HCEC 1CT (cell line): ENCODE measurements at places on chromosomes 5 and 9.

DNA sequence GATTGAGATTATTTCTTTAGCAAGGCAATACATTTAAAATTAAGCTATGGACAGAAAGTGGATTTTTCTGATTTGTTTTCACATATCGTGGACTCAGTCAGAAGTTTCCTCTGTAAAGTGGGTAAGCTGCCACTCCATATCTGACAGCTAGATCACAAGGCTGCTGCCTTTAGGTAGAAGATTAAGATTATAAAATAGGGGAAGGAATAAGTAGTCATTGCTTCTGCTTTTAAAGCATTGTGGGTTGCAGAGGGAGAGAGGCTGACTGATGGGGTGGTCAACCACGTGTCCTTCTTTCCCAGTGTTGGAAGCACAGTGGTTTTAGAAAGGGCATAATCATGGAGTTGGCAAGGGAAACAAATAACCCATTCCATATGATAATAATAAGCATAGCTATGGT lies 74.3 kb upstream of the MOCS2 start:
- no peak for DNase-seq

GRCh38 chr5:178201221-178201926 lies 3.0 kb upstream of the HNRNPAB start:
- peak; percentile 34 for DNase-seq

DNA sequence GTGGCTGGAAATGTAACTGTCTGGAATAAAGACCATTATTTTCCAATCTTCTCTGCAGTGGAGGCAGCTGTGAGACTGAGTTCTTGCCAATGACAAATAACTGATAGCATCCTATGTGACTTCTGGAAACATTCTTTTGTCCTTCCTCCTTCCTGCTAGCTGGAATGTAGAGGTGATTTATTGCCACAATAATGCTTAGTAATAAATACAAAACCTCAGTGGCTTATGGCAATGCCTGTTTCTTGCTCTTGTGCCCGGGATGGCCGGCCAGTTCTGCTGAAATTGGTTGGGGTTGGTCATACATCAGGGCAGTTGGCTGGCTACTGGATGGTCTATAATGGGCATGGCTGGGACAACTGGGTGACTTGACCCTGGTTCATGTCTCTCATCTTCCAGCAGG lies 12.2 kb upstream of the TEX48 start:
- peak; percentile 20 for DNase-seq

- DNase-seq: no peak
Observed at GRCh38 chr5:9713356-9713755, 83.2 kb upstream of the TAS2R1 start.

DNA sequence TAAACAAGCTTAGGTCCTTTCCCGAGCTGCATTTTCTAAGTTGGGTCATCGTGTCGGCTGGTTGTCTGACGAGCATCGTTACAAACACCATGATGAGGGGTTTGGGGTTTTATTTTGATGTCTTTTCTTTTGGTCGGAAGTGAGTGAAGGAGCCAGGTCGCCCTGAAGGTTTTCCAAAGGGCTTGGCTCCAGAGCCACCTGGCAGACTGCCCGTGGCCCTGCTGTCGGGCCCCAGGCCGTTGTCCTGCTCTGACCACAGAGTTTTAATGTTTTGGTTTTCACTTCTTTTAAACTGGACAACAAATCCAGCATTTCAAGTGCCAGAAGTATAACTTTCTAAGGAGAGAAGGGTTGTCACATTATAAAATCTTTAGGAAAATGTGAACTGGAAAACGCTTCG lies 42.3 kb downstream of the TENT4A start:
- DNase-seq: no peak

GRCh38 chr9:87099407-87099806 lies 152.1 kb upstream of the GAS1 start:
- DNase-seq: peak; percentile 35

DNA sequence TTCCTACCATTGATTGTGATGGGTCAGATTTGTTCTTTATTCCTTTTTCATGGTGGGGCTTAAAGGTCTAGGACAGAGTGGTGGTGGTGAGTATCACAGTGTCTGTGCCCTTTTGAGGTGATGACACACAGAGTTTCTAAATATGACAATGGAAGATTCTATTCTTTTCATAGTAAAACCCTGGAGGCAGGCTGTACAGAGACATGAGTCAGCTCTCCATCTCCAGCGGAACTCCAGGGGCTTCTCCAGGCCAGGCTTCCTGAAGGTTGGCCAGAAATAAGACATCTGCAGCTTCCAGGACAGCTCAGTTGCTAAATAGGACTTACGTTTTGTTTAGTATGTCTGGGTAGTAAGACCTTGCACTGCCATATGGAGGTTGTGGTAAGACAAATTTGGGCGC lies 229.5 kb downstream of the CD180 start:
- peak; percentile 81 for DNase-seq

DNA sequence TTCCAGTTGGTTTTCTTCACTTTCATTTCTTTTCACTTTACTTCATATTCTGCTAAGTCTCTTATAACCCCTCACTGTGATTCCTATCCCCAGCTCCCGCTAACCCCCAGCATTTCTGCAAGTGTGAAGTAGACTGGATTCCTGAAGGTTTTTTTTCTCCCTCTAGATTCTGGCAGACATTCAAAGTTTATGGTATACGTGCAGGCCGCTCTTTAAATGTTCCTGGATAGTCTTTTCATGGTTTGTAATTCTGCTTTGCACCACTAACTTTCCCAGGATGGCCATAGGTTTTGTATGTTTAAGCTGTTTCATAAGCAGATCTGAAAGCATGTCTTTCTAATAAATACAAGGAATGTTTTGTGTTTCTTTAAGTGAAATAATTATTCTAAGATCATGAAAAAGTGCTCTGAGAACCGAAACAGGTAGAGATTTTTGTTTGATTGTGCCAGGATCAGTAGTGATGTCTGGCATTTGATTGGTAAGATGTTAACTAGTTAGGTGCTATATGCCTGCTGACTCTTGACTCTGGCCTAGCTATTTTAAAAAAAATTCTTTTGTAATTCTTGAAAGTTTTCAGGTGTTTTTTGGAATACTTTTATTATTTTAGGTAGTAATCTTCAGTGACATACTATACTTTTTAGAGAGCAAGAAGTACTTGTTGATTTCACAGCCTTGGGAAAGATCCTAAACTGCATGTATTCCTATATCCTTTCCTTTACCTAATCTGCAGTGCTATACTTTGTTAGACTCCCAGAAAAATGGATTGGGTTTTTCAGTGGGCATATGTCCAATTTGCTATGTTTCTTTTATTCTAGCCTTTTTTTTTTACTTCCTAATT lies 29.7 kb downstream of the CNOT6 start:
- no peak for DNase-seq

- DNase-seq: no peak
Observed at GRCh38 chr5:9408964-9409363, 136.9 kb downstream of the SEMA5A start.

- no peak for DNase-seq
Observed at GRCh38 chr5:95830226-95830625, 7.7 kb upstream of the GLRX start.

DNA sequence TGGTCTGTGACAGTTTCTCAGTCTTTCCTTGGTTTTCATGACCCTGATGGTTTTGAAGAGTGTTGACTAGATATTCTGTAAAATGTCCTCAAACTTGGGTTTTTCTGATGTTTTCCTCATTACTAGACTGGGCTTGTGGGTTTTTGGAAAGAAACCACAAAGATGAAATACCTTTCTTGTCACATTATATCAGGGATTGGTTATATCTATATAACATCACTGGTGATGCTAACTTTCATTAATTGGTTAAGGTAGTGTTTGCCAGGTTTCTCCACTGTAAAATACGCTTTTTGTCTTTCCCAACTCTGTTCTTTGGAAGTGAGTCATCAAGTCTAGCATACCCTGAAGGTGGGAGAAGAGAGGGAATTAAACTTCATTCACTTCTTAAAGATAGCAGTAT lies 3.3 kb upstream of the IL31RA start:
- DNase-seq: no peak

GRCh38 chr9:123761905-123762605 lies 167.9 kb downstream of the DENND1A start:
- no peak for DNase-seq
